ENCODE measurements at places on chromosomes 5 and 9.
A peak's percentile ranks its signal among the peaks of the same experiment; 100 is the strongest.

- DNase-seq = no peak
Measured at GRCh38 chr5:104951829-104952228, 1389.2 kb upstream of the NUDT12 start.

- DNase-seq = no peak
Measured at GRCh38 chr9:129748249-129748648, 4.6 kb downstream of the PTGES start.

DNA sequence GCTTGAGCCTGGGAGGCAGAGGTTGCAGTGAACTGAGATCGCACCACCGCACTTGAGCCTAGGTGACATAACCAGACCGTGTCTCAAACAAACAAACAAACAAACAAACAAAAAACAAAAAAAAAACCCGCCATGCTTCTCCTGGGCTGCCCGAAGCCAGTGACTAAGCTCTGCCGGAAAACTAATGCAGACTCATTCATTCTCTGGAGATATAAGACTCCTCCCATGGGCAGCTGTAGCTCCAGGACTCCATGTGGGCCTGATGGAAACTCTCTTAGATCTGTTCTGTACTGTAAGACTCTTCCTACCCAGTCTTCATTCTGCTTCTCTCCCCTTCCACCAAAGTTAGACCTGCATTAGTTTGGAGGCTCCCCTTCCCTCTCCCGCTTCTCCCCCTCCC lies 11.1 kb downstream of the GLDC start:
- no peak for DNase-seq

GRCh38 chr5:82993416-82993815 lies 83.8 kb downstream of the TMEM167A start:
- DNase-seq = peak; percentile 82

DNA sequence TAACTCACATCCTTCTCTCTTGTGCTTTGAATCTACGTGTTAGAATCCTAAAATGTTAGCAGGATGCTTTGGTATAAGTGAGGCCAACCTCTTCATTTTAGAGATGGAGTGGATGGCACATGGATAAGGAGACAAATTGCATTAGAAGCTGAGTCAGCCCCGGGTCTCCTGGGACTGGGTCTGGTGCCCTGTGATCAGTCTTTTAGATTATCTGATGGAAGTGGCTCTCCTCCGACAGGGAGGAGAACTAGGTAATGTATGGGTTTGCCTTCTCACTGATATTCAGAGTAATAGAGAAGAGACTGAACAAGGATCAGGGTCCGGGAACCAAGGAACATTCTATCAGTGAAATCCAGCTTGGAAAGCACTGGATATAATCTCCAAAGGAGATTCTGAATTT lies 74.9 kb upstream of the TNFSF8 start:
- DNase-seq = no peak

Data from lung (tissue), 17 donors.